ENCODE measurements at places on chromosomes 1 and 21.

DNA sequence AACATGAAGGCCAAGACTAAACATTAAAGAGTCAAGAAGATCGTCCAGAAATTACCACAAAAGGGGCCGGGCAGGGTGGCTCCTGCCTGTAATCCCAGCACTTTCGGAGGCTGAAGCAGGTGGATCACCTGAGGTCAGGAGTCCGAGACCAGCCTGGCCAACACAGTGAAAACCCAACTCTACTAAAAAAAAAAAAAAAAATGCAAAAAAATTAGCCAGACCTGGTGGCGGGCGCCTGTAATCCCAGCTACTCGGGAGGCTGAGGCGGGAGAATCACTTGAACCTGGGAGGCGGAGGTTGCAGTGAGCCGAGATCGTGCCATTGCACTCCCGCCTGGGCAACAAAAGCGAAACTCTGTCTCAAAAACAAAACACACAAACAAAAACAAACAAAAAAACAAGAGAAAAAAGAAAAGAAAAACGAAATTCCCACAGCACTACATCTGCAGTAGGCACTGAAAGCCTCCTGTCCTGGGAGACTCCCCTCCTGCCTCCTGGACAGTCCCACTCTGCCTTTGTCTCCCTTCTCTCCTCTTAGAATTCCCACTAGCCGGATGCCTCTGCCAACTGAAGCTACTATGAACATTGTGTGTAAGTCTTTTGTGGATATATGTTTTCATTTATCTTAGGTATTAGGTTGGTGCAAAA is 17.7 kb upstream of the RIPK4 start:
- DNase-seq, result no peak

- no peak for DNase-seq
Measured at GRCh38 chr1:1291023-1291528, 10.8 kb downstream of the SCNN1D start.

GRCh38 chr1:157230500-157230899 is 92.3 kb upstream of the ETV3 start:
- no peak for DNase-seq

DNA sequence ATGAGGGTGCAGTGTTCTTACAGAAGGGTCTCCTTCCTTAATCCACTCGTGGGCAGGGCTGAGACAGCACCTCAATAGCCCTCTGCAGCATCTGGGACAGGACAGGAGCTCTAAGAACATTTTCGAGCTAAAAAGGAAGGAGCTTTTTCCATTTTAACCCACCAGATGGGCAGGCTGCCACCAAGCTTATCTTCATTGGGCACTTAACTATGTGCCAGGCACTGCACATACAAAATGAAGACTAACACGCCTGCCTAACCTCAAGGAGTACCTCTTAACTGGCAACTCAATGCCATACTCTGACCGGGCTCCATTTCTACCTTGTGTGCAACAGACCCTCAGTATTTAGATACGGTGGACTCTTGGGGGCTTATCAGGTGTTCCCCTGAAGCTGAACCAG is 48.2 kb downstream of the SSBP3 start:
- no peak for DNase-seq

GRCh38 chr1:109201123-109201703 is 12.5 kb upstream of the SARS1 start:
- DNase-seq, result no peak

- peak; percentile 94 for DNase-seq
Measured at GRCh38 chr1:209805875-209806760, at the start of gene IRF6. IRF6 (minus strand) TSS chr1:209806142; CDS start chr1:209801413, 4,729 bp downstream.

- DNase-seq, result peak; percentile 70
Measured at GRCh38 chr1:114154963-114155322, 1.3 kb upstream of the SYT6 start.

- no peak for DNase-seq
Measured at GRCh38 chr1:11320153-11320936, 47.3 kb downstream of the UBIAD1 start.

DNA sequence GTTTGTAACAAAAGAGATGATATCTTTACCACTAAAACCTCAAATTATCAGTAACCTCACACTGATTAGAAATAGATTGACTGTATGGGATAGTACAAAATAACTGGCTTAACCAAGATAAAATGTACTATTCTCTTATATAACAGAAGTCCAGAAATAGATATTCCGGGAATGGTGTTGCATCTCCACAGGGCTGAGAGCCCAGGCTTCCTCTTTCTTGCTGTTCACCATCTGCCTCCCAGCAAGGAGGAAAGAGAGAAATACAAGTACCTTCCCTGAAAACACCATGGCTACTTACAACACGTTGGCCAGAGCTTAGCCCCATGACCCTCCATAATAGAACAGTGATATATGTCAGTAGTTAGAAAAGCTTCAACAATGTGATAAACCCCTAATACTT is 47.0 kb upstream of the KCNK1 start:
- DNase-seq, result no peak

GRCh38 chr1:6770751-6771440 is 14.4 kb upstream of the CAMTA1 start:
- DNase-seq, result peak; percentile 41

GRCh38 chr1:160307118-160307791 is 22.3 kb upstream of the PEX19 start:
- no peak for DNase-seq

DNA sequence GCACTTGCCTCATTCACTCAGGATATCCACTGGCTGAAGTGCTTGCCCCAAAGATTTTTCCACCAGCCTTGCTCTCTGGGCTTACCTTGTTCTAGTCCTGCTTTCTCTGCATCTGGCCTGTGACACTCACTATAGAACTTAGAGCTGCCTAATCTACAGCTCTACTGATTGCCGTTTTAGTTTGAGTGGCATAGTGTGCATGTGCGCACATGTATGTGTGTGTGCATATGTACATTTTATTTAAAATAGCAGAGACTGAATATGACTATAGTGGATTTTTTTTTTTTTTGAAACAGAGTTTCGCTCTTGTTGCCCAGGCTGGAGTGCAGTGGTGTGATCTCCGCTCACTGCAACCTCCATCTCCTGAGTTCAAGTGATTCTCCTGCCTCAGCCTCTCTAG is 92.0 kb upstream of the CCDC190 start:
- DNase-seq, result no peak

GRCh38 chr1:61012341-61012761 is 70.0 kb upstream of the NFIA start:
- no peak for DNase-seq

- no peak for DNase-seq
Measured at GRCh38 chr1:21773585-21773984, 9.4 kb downstream of the USP48 start.

GRCh38 chr1:234938924-234939323 is 189.7 kb downstream of the TOMM20 start:
- no peak for DNase-seq

DNA sequence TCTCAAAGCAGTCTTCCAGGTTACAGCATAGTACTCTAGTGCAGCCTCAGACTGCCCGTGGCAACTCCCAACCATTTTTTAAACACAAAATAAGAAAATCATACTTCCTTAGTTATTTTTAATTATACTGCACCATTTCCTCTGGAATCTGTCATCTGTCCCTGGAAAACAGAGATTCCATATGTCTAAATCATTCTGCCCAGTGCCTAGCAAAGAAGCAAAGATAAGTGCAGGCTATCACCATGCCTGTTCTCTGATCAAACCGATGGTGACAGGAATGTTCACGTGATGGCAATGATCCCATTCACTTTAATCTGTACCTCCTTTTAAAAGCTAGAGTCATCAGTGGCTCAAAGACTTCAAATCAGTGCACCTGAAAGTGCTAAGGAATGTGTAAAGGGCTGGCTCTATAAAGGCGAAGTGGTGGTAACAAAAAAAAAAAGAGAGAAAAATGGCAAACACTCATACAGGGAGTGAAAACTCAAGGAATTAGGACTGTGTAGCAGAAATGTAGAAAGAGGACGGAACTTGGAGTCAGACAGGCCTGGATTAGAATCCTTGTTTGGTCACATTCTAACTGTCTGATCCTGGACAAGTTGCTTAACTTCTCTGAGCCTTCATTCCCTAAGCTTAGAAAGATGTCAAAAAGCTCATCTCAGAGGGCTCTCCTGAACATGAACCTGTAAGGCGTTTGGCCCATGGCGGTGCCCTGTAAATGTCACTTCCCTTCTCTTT is 9.9 kb upstream of the CCN1 start:
- DNase-seq, result no peak

DNA sequence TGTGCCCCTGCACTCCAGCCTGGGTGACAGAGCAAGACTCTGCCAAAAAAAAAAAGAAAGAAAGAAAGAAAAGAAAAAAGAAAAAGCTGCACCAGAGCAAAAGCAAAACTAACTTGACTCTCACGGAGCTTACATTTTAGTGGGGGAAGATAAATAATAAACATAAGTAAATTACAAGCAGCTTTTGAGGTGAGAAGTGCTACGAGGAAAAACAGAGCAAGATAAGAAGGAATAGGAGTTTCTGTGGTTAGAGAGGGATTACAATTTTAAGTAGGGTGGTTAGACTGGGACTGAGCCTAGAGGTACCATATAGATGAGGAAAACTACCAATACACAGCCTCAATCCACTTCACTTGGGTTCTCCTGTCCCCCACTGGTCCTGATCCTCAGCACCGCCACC is 43.9 kb downstream of the TGFBR3 start:
- DNase-seq, result no peak

DNA sequence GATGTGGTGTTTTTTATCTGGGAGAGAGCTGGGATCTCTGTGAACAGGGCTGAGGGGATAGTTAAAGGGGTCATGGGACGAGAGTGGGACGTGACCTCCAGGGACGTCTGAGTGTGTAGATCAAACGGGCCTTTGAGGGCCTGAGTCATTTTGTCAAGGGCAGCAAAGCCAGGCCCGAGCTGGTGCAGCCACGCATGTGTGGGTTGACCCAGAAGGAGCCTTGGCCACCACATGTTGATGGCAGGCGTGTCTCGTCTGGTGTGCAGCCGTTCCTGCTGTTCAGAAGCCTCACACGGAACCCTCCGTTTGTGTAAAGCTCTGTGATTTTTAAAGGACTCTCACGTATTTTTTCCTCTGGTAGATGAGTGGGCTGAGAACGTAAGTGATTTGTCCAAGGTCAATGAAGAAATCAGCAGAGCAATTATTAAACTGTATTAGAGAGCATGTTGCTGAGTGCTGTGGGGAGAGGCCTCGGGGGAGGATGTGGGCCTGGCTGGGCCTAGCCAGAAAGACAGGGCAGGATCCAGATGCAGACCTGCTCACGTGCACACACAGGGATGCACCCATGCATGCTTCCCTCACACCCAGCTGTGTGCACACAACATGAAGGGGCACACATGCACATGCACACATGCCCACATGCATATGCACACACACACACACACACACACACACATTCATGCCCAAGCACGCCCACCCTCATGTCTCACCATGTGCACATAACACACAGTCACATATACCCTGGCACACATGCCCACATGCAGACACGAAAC is 89.8 kb downstream of the AJAP1 start:
- no peak for DNase-seq

- DNase-seq, result no peak
Measured at GRCh38 chr1:9942399-9942938, 722 bp downstream of the LZIC start.

GRCh38 chr1:240797050-240797449 is 185.1 kb upstream of the GREM2 start:
- DNase-seq, result no peak

- peak; percentile 33 for DNase-seq
Measured at GRCh38 chr1:210294999-210295745, 33.5 kb upstream of the HHAT start.
